ENCODE measurements at places on chromosomes 6 and 20.

GRCh38 chr20:3163099-3164042 is 3.7 kb upstream of the FASTKD5 start:
- DNase-seq: no peak

DNA sequence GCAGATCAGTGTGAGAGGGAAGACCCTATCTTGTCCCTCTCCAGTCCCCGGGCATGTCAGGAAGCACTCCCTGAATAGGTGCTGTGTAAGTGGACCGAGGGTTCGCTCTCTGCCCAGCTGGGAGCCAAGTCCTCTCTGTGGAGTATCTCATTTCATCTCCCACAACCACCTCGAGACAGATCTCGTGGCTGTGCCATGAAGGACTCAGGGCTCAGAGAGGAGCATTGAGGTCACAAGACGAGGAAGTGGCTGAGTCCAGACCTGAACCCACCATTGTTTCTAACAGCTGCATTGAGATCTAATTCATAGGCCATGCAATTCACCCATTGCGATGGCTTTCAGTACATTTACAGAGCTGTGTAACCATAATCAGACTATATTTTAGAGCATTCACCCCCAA is 34.7 kb upstream of the STX16 start:
- DNase-seq: no peak

DNA sequence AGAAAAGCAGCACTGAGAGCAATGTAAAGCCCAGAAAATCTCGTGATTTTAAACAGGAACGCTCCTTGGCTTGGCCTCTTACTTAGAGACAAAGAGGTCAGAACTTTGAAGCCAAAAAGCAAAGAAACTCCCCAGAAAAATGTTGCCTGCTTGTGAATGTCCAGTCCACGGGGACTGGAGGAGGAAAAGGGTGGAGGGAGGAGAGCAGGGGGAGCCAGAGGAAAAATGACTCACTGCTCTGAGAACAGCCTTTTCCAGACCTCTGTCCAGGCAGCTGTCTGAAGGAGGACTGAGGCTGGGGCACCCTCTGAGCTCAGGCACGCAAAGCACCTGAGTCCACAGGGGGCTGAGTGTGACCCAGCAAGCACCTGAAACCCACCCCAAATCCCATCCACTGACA is 64.7 kb downstream of the TRAM2 start:
- DNase-seq: no peak

DNA sequence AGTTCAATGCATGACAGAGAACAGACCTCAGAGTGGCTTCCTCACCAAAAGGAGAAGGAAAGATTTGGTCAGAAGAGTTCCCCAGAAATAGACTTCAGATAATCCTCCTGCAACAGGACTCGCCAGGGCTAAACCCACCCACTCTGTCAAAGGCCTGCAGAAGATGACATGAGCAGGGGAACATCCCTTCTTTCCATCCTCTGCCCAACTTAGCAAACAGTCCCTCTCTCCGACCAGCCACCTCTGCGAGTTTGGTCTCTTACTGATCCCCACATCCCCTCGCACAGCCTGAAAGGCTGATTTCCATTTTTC is 7.5 kb downstream of the NFATC2 start:
- no peak for DNase-seq

Measured in vagina (tissue), 2 donors.